ENCODE measurements at places on chromosomes 3 and 15. TPM values are rescaled to one million over a fixed set of nuclear protein-coding genes. Genes with fewer than 3 reads are reported as not detected.

DNA sequence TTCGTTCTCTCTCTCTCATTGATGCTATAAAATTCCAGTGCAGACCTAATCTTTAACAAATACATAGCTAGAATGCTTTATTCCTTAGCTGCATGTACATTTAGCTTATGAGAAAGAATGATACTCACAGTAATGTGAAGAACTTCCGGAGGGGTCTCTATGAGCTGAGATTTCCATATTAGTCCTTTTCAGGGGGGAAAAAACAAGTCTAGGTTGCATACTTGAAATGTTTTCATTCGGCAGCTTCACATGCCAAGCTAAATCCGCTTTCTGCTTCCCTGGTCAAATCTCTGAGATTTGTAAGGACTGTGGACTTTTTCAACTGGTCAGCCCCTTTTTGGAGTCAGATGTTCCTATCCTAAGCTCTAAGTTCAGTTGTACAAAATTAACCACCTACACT is 111.5 kb upstream of the COL8A1 start:
- H3K27ac ChIP-seq = no peak overlapping the region
- DNase-seq = no peak
- H3K27me3 ChIP-seq = peaks cover 6% of the 10 kb centered on the region
- H3K36me3 ChIP-seq = no peaks in the 10 kb centered on the region

DNA sequence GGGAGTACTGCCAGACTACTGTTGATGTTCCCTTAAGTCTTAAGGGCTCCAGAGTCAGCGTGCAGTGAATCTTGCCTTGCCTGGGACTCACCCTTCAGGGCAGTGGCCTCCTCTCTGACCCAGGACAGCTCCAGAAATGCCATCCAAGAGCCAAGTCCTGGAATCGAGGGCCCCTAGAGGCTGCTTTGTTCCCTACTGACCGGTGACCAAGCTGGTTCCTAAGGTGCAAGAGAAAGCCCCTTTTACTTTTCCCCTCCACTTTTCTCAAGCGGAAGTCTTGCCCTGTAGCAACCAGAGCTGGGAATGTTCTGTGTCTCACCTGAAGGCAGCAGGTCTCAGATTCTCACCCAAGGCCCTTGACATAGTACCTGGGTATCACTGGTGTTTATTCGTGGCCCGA is 238.0 kb downstream of the DOCK3 start:
- no peak for DNase-seq
- no peak overlapping the region for H3K27ac ChIP-seq
- H3K27me3 ChIP-seq = peaks cover 4% of the 10 kb centered on the region
- no peaks in the 10 kb centered on the region for H3K36me3 ChIP-seq
- H3K4me3 ChIP-seq = no peak overlapping the region
- H3K4me1 ChIP-seq = no peaks in the 10 kb centered on the region

- no peak overlapping the region for H3K27ac ChIP-seq
- H3K4me3 ChIP-seq = no peak overlapping the region
- peaks cover 9% of the 10 kb centered on the region for H3K4me1 ChIP-seq
- H3K36me3 ChIP-seq = no peaks in the 10 kb centered on the region
- H3K27me3 ChIP-seq = peaks cover 67% of the 10 kb centered on the region
Observed at GRCh38 chr15:100924436-100924835, 5.3 kb downstream of the LRRK1 start.

DNA sequence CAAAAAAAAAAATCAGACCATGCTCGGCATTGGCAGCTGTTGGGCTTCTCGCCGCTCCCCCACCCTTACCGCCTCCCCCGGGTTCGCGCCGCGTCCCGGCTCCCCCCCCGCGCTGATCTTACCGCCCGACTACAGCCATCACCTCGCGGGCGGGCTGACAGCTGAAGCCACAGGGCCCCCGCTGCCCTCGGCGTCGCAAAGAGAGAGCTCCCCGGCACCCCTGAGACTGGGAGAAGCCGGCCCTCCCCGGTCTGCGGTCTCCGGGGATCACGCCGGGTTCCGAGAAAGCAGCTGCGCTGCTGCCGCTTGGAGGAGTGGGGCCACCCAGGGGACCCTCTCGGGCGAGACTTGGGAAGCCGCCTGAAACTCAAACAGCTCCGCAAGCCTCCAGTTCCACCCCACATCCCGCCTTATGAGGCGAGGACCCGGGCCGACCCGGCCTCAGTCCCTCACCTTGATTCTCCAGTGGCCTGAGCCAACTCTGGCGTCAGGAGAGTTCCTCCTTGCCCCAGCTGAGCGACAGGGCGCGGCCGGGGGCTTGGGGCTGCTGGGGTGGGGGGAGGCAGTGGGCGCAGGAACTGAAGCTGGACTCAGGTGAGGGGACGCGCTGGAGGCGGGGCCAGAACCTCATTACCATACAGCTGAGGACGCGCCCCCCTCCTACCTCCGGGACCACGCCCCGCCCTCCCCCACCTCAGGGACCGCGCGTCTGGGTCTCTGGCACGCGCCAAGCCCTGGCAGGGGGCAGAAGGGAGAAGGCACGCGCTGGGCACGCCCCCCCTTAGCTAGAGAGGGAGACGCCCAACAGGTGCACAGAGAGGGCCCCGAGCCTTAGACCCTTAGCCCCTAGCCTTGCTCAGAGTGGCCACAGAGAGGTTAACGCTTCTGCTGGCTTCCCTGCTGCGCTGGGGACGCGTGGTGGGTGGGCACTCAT is 1.0 kb upstream of the DLL4 start:
- no peaks in the 10 kb centered on the region for H3K36me3 ChIP-seq
- no peak overlapping the region for H3K27ac ChIP-seq
- H3K4me1 ChIP-seq = peaks cover 22% of the 10 kb centered on the region
- peaks cover 89% of the 10 kb centered on the region for H3K27me3 ChIP-seq
- DNase-seq = peak; percentile 70
- peak overlapping the region; percentile 88 for H3K4me3 ChIP-seq

GRCh38 chr15:27884726-27885125 is 214.4 kb downstream of the OCA2 start:
- no peak overlapping the region for H3K27ac ChIP-seq
- H3K4me1 ChIP-seq = no peaks in the 10 kb centered on the region
- no peaks in the 10 kb centered on the region for H3K36me3 ChIP-seq

GRCh38 chr3:63593779-63594178 is 58.7 kb upstream of the SNTN start:
- H3K4me1 ChIP-seq = no peaks in the 10 kb centered on the region
- DNase-seq = no peak
- peaks cover 4% of the 10 kb centered on the region for H3K27me3 ChIP-seq
- no peaks in the 10 kb centered on the region for H3K36me3 ChIP-seq
- H3K27ac ChIP-seq = no peak overlapping the region
- H3K4me3 ChIP-seq = no peak overlapping the region

- H3K4me3 ChIP-seq = no peak overlapping the region
- H3K27me3 ChIP-seq = no peaks in the 10 kb centered on the region
- DNase-seq = no peak
- peaks cover 16% of the 10 kb centered on the region for H3K36me3 ChIP-seq
- H3K27ac ChIP-seq = no peak overlapping the region
- no peaks in the 10 kb centered on the region for H3K4me1 ChIP-seq
Observed at GRCh38 chr3:136122006-136122405, 74.1 kb downstream of the MSL2 start.

DNA sequence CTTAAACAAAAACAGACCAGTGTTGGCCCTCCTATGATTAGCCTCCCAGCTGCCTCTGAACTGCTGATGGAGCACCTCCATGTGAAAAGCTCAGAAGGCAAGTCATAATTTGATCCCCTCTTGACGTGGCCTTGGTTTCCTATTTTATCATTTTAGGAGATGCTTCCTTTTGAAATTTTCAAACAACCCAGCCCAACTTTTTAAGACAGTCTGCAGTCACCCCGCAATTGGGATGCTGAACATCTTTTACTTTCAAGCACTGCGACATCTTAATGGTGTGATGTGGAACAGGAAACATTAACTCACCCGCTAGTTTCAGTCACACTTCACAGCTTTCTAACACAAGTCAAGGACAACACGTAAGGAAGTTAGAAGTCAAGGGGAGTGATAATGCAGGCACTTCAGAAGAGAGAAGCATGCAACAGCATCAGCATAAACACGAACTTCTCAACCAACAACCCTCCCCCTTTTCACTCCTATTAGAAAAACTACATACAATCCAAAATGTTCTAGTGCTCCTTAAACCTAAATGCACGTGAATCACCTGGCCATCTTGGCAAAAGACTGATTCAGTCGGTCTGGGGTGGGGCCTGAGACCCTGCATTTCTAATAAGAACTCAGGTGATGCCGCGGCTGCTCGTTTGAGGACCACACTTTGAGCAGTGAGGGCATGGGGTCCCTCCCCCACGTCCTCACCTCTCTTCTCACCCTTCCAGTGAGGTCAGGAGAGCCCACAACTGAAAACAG is 161.5 kb downstream of the FOXP1 start:
- H3K27me3 ChIP-seq = no peaks in the 10 kb centered on the region
- peaks cover 43% of the 10 kb centered on the region for H3K4me1 ChIP-seq
- no peak overlapping the region for H3K4me3 ChIP-seq
- no peak for DNase-seq

DNA sequence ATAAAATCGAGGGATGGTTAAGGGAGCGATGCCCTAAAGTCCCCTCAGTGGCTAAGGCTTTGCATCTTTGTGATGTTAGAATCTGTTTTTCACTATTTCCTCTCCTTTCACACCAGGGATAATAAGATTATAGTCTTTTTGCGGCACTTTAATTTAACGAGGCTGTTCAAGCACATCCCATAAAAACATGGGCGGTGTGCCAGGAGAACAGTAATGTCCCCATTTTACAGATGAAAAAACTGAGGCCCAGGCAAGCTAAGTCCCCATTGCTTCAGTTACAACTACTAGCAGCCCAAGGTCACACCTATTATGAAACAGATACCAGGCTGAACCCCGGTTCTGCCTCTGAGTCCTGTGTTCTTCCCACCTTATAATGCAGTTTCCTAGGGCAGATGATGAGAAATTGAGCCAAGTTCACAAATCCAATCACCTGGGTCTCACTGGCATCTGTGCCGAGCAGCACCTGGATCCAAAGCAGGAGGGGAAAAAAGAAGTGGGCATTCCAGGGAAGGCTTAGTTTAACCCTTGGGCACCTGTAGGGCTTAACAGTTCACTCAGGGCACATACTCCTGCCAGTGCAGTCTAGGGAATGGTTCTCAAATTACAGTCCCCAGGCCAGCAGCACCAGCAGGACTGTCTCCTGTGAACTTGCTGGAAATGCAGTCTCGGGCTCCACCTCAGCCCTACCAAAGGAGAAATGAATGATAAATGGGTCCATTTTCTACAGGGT is 169.3 kb downstream of the RAB11A start:
- no peaks in the 10 kb centered on the region for H3K36me3 ChIP-seq
- no peak for DNase-seq
- peaks cover 26% of the 10 kb centered on the region for H3K4me1 ChIP-seq
- H3K4me3 ChIP-seq = peak overlapping the region; percentile 42
- no peak overlapping the region for H3K27ac ChIP-seq

DNA sequence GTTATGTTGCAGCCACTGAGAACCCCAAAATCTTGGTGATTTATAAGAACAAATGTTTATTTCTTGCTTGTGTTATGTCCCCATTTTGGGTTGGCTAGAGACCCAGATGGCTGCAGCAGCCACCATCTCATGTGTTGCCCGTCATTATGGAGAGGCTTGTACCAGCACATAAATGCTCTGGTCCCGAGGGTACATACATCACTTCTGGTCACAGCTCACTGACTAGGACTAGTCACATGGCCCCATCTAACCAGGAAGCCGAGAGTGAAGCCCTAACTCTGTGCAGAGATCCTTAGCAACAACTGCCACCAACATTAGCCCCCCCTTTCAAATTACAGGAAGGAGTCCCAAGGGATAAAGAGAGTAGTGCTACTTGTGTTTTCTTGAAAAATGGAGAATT is 25.5 kb upstream of the HACD2 start:
- peaks cover 8% of the 10 kb centered on the region for H3K36me3 ChIP-seq
- H3K27ac ChIP-seq = no peak overlapping the region
- no peak for DNase-seq
- H3K4me3 ChIP-seq = no peak overlapping the region
- H3K27me3 ChIP-seq = no peaks in the 10 kb centered on the region

DNA sequence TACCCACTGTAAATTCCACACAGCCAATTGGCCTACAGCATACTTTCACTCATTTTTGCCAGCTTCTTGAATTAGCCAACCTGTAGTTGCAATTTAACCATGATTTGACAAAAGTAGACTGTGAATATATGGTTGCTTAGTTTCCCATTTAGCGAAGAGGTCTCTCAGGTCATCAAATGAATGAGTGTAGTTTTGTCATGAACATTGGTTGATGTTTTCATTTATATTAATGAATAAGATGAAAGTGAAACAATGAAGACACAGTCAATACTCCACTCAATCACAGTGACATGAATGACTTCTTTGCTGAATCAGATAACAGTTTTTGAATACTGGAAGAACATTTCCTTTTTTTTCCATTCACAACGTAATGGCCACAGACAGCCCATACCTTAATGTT is 15.3 kb upstream of the FAM3D start:
- no peaks in the 10 kb centered on the region for H3K36me3 ChIP-seq
- no peak overlapping the region for H3K4me3 ChIP-seq
- DNase-seq = no peak

DNA sequence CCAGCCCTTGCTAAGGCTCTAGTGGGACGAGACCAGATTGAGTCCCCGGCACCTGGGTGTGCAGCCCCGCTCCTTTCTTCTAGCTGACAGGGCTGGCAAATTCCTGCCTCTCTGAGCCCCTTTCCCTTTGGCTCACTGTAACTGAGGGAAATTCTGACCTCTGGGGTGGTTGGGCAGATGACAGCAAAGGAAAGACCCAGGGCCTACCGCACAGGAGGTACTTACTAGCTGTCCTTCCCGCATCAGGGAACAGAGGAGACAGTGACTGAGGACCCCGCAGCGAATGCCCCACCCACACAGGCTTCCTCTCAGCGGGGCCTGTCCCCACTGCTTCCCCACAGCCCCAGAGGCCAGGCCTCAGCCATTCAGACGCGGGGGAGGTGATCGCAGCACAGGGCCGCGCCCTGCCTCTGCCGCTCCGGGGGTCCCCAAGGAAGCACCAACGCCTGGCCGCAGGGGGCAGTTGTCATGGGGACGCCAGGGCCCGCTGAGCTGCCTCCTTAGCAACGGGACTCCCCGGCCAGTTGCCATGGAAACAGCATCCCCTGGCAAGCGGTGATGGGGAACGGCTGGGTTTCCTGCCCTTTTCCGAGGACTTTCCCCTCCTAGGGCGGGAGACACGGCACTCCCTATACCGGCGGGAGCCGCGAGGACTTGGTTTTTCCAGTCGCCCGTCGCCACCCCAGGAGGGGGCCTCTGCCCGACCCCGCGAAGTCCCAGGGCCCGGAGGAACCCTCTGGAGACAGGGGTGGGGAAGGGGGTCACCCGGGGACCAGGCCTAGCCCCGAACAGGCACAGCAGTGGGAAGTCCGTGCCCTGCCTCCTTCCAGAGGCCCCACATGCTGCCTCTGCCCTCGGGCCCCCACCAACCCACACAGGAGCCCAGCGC is 50.1 kb downstream of the HCN4 start:
- H3K4me1 ChIP-seq = peaks cover 5% of the 10 kb centered on the region
- no peaks in the 10 kb centered on the region for H3K36me3 ChIP-seq
- no peak overlapping the region for H3K4me3 ChIP-seq
- DNase-seq = no peak

GRCh38 chr15:45573961-45574629 is 13.1 kb upstream of the BLOC1S6 start:
- H3K27ac ChIP-seq = no peak overlapping the region
- DNase-seq = peak; percentile 68
- no peak overlapping the region for H3K4me3 ChIP-seq
- peaks cover 6% of the 10 kb centered on the region for H3K27me3 ChIP-seq
- H3K36me3 ChIP-seq = no peaks in the 10 kb centered on the region

GRCh38 chr15:34650177-34650576 is 66.7 kb upstream of the GOLGA8B start:
- H3K27ac ChIP-seq = no peak overlapping the region
- peaks cover 7% of the 10 kb centered on the region for H3K27me3 ChIP-seq
- no peaks in the 10 kb centered on the region for H3K36me3 ChIP-seq
- H3K4me3 ChIP-seq = no peak overlapping the region

The SLC22A14 gene
- 0.29 TPM for total RNA-seq

The P2RY12 gene
- total RNA-seq = not detected

The P2RY14 gene
- 0.14 TPM for total RNA-seq

The SCN5A gene
- 0.38 TPM for total RNA-seq

The CCDC12 gene
- 46.7 TPM for total RNA-seq

The PRR20G gene
- not detected for total RNA-seq

The SPG11 gene
- 75.5 TPM for total RNA-seq

The SEMA3G gene
- total RNA-seq = 0.77 TPM
